Activated naive CD4-positive, alpha-beta T cell treated with anti-CD3 and anti-CD28 coated beads, Interleukin-2, amount 50 U/mL, for 16 hours (primary cell): ENCODE measurements at places on chromosomes 13 and 19.

GRCh38 chr19:39502640-39503417, 4.1 kb downstream of the DLL3 start:
- DNase-seq = peak; percentile 79

DNA sequence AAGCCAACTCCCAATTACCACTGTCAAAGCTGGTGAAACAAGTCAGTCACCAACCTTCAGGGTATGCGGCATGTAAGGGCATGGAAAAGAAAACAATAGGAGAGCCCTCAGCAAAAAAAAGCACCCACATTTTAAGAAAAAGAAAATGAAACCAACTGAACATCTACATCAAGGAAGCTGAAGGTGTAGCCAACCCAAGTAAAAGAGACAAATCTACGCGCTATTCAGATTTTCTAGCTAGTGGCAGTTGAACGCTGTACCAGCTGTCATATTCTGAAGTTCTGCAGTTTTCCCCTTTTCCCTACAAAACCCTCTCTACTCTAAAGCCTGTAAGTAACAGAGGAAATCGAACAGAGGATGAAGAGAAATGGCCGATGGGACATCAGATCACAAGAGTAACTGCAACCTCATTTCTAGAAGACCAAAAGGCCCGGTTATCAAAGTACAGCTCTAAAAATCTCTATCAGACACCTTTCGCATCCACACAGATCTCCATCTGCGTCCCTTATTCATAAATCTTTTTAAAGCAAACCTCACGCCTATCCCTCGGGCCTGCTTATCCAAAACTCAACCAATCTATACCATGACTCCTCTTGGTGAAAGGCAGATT, 1.4 kb downstream of the MYCBP2 start:
- DNase-seq = no peak

- DNase-seq = no peak
Observed at GRCh38 chr19:10653482-10653731, 739 bp upstream of the ILF3 start.

- DNase-seq = no peak
Observed at GRCh38 chr13:75579529-75579928, 29.9 kb downstream of the UCHL3 start.

- no peak for DNase-seq
Observed at GRCh38 chr13:70849222-70849621, 741.0 kb upstream of the KLHL1 start.

DNA sequence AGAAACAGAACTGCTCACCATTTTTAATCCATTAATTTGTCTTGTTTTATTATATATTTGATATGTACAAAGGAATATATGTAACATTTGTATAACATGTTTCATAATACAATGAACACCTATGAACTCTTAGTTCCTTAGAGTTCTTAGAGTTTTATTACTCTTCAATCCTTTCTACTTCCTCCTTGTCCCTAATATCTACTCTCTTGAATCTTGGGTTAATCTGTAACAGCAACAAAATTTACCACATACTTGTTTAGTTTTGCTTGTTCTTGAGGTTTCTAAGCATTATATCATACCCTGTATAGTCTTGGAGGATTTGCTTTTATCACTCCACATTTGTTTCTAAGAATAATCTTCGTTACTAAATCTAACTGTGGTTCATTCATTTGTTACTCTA, 151.4 kb downstream of the PDS5B start:
- DNase-seq = no peak

- no peak for DNase-seq
Observed at GRCh38 chr19:38496603-38497487, 63.4 kb downstream of the RYR1 start.

GRCh38 chr19:5957170-5957569, 20.8 kb downstream of the RANBP3 start:
- no peak for DNase-seq

- no peak for DNase-seq
Observed at GRCh38 chr13:108273429-108274118, 4.1 kb downstream of the TNFSF13B start.

DNA sequence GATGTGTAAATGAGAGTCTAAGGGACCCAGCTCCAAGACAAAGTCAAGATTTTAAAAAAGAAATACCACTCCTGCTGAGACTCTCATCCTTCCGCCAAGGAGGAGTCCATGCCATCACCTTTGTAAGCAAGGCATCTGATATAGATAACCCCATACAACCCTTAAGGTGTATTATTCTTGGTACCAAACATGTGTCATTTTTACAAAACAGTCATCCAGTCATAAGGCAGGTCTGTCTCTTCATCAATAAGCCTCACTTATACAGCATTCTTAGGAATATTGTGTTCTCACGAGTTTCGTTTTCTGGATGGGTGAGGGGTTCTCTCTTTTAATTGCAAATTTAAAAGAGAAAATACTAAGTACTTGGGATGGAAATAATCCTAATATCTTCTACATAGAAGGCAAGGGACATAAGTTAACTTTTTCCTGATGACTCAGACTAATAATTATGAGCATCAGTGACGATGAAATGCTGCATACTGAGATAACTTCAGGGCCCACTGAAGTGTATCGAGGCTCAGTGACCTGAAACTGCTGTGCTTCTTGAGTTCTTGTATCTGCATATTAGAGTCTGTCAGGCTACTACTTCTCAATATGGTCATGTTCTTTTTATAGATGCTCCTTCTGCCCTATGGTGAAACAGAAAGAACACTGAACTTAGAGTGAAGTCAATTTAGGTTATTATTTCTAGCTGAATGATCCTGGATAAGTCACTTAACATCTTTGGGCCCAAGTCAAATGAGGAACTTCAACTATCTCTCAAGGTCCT, 166.6 kb downstream of the KLF12 start:
- DNase-seq = no peak

GRCh38 chr13:75479102-75479740, 2.7 kb downstream of the TBC1D4 start:
- DNase-seq = no peak

GRCh38 chr13:40376867-40377535, 289.4 kb downstream of the FOXO1 start:
- DNase-seq = no peak
